ENCODE measurements at places on chromosomes 5 and 9.

- no peak for DNase-seq
These were observed 133.4 kb upstream of the OTULINL start for GRCh38 chr5:14447958-14448911.

GRCh38 chr5:84381502-84382362, 2.9 kb downstream of the EDIL3 start:
- DNase-seq: no peak

DNA sequence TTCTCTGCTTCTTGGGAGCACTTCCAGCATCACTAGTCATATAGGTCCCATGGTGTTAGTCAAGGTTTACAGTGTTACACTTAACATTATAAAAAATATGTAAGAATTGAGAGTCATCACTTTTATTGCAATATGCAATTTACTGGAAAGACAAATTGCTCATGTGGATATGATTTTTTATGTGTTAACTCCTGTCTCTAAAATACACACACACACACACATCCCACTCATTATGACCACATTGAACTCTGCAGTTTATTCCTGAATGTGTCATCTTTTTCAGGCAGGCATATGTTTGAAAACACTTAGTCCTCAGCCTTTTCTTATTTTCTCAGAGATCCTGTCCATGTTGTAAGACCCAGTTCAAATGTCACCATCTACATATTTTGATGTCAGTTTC, 148.5 kb upstream of the MRPS30 start:
- no peak for DNase-seq

DNA sequence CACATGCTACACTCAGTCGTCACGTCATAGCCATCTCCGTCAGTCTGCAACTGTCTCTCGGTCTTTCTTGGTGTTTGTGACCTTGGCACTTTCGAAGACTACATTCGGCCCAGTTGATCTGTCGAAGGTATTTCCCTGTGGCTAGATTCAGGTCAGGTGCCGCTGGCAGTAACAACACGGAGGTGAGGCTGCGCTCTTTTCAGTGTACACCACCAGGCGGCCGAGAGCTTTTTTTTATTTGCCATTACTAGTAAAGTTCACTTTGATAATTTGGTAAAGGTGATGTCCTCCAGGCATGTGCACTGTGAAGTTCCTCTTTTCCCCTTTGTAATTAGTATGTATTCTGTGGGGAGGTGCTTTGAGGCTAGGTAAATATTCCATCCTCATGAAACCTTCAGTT, 49.7 kb downstream of the RNF130 start:
- DNase-seq: no peak

GRCh38 chr9:134519375-134520070, 122.1 kb upstream of the COL5A1 start:
- no peak for DNase-seq

DNA sequence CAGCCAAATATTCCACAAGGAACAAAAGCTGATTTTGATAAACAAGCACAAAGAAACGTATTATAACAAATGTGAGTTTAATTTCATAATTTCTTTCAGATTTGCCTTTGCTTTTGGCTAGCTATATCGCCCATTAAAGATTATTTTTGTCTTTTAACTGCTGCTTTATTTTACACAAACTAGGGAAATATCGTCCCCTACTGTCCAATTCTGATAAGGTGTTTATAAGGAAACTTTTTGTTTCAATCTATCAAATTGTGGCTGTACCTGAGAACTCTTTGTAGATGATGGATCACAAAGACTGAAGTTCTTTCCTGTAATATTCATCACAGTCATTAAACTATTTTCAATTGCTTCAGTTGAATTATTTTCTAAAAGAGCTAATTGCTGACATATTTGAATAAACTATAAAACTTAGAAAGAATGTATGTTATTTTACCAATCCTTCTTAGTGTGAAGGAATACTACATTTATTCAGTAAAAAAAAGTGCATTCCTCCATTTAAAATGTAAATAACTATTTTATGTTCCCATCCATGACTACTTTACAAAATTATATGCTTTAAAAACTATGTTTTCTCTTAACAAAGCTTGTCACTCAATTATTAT, 431.3 kb upstream of the ITGA1 start:
- DNase-seq: no peak

- peak; percentile 43 for DNase-seq
These were observed at the start of gene TEX48 for GRCh38 chr9:114681594-114682332. Gene TEX48, minus strand, starts transcription at chr9:114682192. Its CDS starts 10,469 bp downstream, at chr9:114671723.
